Activated CD8-positive, alpha-beta memory T cell treated with anti-CD3 and anti-CD28 coated beads for 4 hours (primary cell): ENCODE measurements at places on chromosomes 1 and 21.

GRCh38 chr1:180136331-180136967 lies 18.2 kb upstream of the QSOX1 start:
- DNase-seq = no peak

GRCh38 chr1:206719169-206719839 lies 34.6 kb downstream of the MAPKAPK2 start:
- no peak for DNase-seq

DNA sequence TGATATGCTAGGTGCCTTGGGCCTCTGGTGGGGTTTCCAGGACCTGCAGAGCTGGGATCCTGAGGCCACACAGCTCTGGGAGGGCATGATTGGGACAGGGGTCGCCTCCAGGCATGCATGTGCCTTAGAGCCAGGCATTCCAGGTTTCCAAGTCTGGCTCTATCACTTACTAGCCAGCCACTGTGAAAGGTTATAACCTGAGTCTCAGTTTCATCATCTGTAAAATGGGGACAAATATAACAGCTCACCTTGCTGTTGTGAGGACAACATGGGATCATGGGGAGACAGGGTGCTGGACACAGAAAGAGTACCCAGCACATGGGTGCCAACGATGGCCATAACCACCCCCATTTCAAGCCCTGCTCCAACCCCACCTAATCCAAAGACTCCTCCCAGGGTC lies 2.7 kb downstream of the CHI3L1 start:
- DNase-seq = no peak

DNA sequence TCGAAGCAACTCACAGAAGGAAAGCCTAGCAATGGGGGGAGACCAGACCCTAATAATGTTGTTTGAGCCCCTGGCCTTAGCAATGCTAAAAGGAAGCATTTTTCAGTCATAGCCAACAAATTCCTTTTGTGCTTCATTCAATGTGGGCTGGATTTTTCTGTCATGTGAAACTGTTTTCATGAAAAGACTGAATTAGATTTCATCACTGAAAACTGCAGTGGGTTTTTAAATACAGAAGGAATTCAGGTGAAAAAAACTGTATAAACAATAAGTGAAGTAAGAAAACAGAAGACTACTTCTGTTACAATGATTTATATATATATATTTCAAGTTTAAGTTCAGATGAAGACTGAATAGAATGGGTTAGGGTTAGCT lies 204.8 kb downstream of the SMYD3 start:
- DNase-seq = no peak

- DNase-seq = no peak
Measured at GRCh38 chr1:113456967-113457366, 66.7 kb downstream of the MAGI3 start.

- DNase-seq = no peak
Measured at GRCh38 chr1:235843461-235843961, 23.2 kb downstream of the LYST start.

- DNase-seq = no peak
Measured at GRCh38 chr21:33089395-33090119, 19.6 kb downstream of the OLIG1 start.

DNA sequence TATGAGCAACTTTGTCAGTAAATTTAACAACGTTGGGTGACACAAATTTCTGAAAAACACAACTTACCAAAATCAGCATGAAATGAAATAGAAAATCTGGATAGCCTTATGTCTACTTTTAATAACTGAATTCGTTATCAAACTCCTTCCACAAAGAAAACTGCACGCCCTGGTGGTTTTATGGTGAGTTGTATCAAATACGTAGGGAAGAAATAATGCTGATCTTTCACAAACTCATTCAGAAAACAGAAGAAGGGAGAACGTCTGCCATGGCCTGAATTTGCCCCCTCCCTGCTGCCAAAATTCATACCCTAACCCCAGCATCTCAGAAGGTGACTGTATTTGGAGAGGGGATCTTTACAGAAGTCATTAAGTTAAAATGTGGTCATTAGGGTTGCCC lies 50.0 kb upstream of the COL18A1 start:
- DNase-seq = no peak
